ENCODE measurements at places on chromosomes 5 and 9.

- no peaks in the 10 kb centered on the region for H3K4me1 ChIP-seq
- no peaks in the 10 kb centered on the region for H3K27me3 ChIP-seq
- H3K27ac ChIP-seq, result no peak overlapping the region
- no peak overlapping the region for H3K4me3 ChIP-seq
- H3K36me3 ChIP-seq, result no peaks in the 10 kb centered on the region
Observed at GRCh38 chr5:59832577-59833301, 60.8 kb downstream of the PDE4D start.

DNA sequence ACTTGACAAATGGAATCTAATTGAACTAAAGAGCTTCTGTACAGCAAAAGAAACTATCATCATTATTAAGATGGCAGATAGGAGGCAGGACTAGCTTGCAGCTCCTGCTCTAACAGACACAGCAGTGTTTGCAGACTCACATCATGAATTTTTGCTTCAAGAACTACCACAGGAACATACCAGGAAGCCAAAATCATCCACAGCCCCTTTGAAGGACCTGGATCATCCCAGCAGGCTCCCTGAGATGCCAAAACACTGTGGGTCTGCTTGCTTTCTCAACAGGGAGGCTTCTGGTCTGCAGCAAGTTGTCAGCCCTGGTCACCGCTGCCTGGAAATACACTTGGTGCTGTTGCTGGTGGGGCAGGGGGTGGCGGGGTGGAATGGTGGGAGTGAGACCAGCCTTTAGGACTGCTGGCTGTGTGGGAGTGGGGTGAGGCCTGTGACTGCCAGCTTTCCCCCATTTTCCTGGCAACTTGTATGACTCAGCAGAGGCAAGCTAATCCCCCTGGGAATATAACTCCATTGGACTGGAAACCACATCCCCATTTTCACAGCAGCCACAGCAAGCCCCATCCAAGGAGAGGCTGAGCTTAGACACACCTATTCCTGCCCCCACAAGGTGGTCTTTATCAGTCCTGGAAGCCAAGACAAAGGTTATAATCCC, 533.8 kb upstream of the CYLC2 start:
- H3K27ac ChIP-seq, result no peak overlapping the region
- H3K36me3 ChIP-seq, result no peaks in the 10 kb centered on the region
- no peak overlapping the region for H3K4me3 ChIP-seq
- no peaks in the 10 kb centered on the region for H3K27me3 ChIP-seq
- no peak for DNase-seq
- H3K4me1 ChIP-seq, result peaks cover 20% of the 10 kb centered on the region

GRCh38 chr5:129899454-129899853, 4.8 kb upstream of the CHSY3 start:
- no peaks in the 10 kb centered on the region for H3K36me3 ChIP-seq
- no peaks in the 10 kb centered on the region for H3K4me1 ChIP-seq
- no peaks in the 10 kb centered on the region for H3K27me3 ChIP-seq

GRCh38 chr9:100652850-100653249, 75.0 kb downstream of the CAVIN4 start:
- H3K27ac ChIP-seq, result no peak overlapping the region
- no peak overlapping the region for H3K4me3 ChIP-seq
- no peaks in the 10 kb centered on the region for H3K36me3 ChIP-seq

DNA sequence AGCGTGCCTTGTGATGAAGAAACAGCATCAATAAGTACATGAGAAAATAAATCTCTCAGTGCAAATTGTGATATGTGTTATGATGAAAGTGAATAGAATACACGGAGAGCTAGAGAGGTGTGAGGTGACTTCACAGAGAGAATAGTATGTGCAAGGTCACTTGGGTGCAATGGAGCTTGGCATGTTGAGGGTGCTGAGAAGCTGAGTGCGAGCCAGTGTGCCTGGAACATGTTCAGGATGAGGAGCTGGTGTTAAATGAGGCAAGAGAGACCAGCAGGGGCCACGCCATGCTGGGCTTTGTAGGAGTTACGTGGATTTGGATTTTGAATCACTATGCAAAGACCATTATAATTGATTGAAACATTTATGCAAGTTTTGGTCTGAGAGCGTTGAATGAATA, 12.8 kb upstream of the RPS23 start:
- H3K27ac ChIP-seq, result no peak overlapping the region
- no peaks in the 10 kb centered on the region for H3K27me3 ChIP-seq
- no peaks in the 10 kb centered on the region for H3K36me3 ChIP-seq
- H3K4me1 ChIP-seq, result no peaks in the 10 kb centered on the region
- no peak for DNase-seq
- no peak overlapping the region for H3K4me3 ChIP-seq

DNA sequence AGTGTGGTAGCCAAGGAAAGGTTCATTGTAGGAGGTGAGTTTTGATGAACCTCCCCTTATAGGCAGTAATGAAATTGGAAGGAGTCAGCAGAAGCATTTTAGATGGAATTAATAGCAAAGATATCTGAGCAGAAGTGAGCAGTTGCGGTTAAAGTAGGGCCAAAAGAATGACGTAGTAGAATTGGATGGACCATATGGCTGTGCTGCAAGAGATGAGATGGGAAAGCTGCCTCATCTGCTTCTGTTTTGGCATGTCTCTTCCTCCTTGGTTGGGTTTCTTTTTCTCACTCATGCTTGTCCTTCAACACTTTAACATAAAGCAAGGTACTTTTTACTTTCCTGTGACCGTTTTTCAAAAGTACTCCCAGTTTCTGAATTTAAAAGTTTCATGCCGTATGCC, 55.8 kb downstream of the AQP7 start:
- no peak overlapping the region for H3K4me3 ChIP-seq
- no peak for DNase-seq
- H3K27me3 ChIP-seq, result no peaks in the 10 kb centered on the region
- H3K27ac ChIP-seq, result no peak overlapping the region
- H3K36me3 ChIP-seq, result peaks cover 22% of the 10 kb centered on the region

DNA sequence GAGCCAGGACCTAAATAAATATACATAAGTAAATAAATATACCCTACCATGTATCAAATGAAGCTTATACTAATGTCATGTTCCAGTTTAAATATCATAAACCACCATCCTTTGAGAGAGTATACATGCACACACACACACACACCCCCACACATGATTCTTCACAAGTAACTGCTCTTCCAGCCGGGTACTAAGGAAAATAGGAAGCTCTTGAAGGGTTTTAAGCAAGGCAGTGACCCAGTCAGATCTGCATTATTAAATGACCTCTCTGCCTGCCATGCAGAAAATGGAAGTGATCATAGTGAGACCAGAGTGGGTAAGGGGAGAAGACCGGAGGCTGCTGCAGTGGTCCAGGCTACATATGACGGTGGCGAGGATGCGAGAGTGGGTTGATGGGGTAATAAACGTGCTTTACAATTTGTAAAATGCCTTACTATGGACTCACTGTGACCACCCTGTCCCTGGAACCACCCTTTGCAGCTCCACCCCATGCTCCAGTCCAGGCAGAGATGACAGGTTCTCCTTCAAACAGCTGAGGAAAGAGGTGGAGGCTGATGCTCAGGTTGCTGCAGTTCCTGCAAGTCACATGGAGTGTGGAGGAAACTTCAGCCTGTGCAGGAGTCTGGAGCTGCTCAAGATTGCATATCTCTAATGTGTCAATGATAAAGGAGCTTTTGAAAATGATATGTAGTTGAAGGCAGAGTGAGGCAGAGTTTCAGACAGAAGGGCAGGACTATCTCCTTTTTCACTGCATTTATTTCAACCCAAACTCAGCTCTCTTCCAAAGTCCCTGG, 38.8 kb upstream of the NDFIP1 start:
- H3K4me1 ChIP-seq, result no peaks in the 10 kb centered on the region
- H3K27me3 ChIP-seq, result no peaks in the 10 kb centered on the region
- no peak for DNase-seq

DNA sequence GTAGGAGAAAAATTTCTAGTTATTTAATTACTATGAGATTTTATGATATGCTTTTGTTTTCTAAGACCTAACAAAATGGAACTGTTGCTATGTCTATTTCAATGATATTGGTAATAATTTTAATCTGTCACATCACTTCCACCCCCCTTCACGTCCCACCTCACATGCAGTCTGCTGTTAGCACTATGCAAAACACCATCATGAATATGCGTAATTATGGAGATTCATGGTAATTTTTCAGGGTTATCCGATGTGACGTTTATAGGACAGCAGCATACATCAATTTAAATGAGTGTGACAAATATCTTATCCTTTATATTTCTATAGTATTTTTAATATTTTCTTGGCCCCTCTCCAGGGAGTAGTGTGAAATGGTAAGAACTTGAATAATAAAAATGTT, 283.8 kb upstream of the TMEM161B start:
- H3K36me3 ChIP-seq, result no peaks in the 10 kb centered on the region
- H3K27me3 ChIP-seq, result no peaks in the 10 kb centered on the region
- no peaks in the 10 kb centered on the region for H3K4me1 ChIP-seq

- no peak for DNase-seq
- no peaks in the 10 kb centered on the region for H3K36me3 ChIP-seq
- no peaks in the 10 kb centered on the region for H3K4me1 ChIP-seq
- H3K4me3 ChIP-seq, result no peak overlapping the region
- H3K27me3 ChIP-seq, result no peaks in the 10 kb centered on the region
Observed at GRCh38 chr9:94758880-94759279, 32.4 kb downstream of the AOPEP start.

GRCh38 chr5:168002116-168002515, 289.3 kb upstream of the WWC1 start:
- no peak overlapping the region for H3K27ac ChIP-seq
- DNase-seq, result no peak
- H3K36me3 ChIP-seq, result no peaks in the 10 kb centered on the region
- no peaks in the 10 kb centered on the region for H3K4me1 ChIP-seq
- no peak overlapping the region for H3K4me3 ChIP-seq

DNA sequence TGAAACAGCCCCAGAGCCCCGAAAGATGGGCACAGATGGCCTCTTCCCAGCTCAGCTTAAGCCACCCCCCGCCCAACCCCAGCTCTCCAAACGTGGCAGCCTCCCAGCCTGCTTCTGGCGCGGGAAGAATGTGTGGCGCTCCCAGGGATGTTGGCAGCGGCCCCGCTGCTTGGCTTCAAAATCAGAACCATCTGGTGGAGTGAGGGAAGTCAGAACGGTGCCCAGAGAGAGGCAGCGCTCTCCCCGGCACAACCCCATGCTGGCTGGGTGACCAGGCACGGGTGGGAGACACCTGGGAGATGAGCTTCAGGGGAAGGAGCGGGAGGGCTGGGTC, 72.7 kb upstream of the ORM1 start:
- H3K27me3 ChIP-seq, result 0 out of 2 replicates have a peak, but pooled peaks cover 7% of the 10 kb centered on the region
- no peak overlapping the region for H3K4me3 ChIP-seq

DNA sequence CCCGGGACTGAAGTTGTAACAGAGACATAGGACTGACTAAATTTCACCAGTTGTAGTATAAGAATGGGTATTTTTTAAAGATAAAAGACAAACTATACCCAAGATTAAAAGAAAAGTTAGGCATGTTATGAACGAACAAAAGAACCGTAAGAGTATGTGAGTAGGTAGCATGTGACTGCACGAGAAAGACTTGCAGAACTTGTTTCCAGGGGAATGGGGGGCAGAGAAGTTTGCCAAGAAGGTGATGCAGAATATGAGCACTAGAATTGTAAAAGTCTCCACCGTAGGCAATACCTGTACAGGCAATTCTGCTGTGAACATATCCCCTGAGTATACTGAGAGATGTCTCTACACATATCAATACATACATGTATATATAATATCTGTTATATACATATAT, 614.7 kb downstream of the PRELID2 start:
- no peak for DNase-seq
- no peak overlapping the region for H3K4me3 ChIP-seq
- H3K27me3 ChIP-seq, result no peaks in the 10 kb centered on the region

DNA sequence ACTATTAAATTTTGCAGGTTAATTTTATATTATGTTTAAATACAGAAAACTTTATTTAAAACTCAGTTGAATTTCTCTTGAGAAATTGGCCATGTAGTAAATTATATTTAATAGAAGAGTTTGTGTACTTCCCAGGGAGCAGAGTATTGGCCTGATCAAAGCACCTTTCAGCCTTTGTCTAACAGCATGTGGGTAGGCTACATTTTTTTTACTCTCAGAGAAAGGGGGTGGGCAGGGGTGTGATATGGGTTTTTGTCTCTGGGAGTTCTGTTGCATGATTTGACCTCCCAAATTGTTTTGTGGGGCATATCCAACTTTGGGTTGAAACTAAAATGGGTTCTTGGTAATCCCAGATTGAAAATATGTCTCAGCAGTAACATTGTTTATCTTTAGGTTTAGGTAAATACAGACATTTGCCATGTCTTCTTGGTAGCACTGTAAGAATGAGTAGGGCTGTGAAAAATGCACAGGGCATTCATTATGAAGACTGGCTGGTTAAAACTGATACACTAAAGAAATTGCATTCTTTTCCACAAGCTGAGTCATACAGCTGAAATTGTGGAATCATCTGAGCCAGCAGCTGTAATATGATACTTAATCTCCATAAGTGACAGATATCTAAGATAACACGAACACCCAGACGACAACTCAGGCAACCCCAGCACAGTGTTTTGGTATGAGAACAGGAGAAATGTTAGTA, 75.4 kb upstream of the CDKN2B start:
- DNase-seq, result no peak
- H3K27me3 ChIP-seq, result no peaks in the 10 kb centered on the region
- H3K27ac ChIP-seq, result no peak overlapping the region
- H3K4me1 ChIP-seq, result no peaks in the 10 kb centered on the region

DNA sequence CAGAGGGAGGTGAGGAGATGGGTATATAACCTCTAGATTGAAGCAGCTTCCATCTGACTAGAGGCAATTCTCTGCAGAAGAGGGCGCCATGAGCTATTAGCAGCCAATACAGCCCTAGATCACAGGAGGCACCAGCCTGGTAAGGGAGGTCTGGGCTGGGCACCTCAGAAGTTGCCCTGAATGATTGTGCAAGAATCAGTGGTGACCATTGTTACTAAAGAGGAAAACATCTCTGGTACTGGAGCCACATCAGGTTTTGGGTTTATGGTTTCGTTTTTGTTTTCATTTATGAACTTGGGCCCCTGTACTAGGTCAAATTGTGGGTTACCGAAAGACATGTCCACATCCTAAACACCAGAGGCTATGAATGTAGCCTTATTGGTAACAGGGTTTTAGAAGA, 342.0 kb downstream of the MLLT3 start:
- H3K4me1 ChIP-seq, result no peaks in the 10 kb centered on the region
- H3K27me3 ChIP-seq, result no peaks in the 10 kb centered on the region
- H3K36me3 ChIP-seq, result no peaks in the 10 kb centered on the region
- H3K4me3 ChIP-seq, result no peak overlapping the region
- no peak for DNase-seq

- H3K36me3 ChIP-seq, result no peaks in the 10 kb centered on the region
- H3K27ac ChIP-seq, result no peak overlapping the region
- no peaks in the 10 kb centered on the region for H3K27me3 ChIP-seq
- no peak for DNase-seq
Observed at GRCh38 chr9:24986331-24986730, 440.6 kb upstream of the IZUMO3 start.

DNA sequence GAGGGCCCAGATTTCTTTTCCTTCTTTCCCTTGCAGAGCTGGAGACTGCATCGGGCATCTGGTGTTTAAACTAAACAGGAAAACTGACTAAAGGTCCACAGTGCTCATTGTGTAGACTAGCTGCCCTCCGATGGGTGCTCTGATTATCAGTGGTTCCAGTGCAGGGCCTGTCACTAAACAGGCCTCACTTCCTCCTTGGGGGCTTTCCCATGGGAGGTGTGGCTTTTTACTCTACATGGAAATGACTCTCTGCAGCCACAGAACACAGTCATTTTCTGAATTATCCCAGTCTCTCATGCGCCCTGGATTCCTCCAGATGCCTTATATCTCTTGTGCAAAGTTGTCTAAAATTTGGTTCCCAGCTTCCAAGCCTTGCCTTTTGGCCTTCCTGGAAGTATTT, 199.2 kb downstream of the TRIO start:
- no peak overlapping the region for H3K27ac ChIP-seq
- no peaks in the 10 kb centered on the region for H3K4me1 ChIP-seq
- DNase-seq, result no peak

Data from MM.1S (cell line).